ENCODE measurements at places on chromosomes 7 and 10.

GRCh38 chr7:40722242-40722641 is 587.4 kb downstream of the SUGCT start:
- no peak for DNase-seq

DNA sequence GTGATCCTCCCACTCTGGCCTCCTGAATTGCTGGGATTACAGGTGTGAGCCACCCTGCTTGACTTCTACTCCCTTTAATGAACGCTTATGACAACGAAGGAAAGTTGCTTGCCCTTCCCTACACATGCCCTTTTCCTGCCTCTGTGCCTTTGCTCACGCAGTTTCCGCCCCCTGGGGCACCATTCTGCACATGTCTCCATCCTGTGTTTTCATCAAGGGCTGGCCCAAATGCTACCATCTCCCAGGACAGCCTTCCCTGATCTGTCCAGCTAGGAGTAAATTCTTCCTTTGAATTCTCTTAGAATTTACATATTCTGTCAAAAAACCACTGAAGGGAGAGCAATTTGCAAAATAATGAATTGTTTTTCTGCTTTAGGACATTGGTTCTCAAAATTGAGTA is 50.0 kb upstream of the KMT2C start:
- no peak for DNase-seq

DNA sequence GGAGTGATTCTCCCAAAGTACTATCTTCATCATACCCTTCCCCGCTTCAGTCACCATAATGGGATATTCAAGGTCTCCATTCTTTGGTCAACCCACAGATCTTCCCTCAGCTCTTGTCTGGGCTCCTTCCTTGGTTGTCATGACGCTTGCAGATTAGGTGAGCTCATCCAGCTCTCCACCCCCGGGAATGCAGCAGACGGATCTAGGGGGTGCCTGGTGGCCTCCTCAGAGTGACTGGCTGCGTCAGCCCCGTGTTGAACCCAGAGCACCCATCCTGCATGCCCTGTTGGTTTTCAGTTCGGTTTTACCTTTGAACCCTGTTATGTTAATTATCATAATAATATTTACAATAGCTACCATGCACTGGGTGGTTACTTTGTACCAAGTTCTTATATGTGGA is 6.4 kb downstream of the NEURL1 start:
- DNase-seq = no peak

- no peak for DNase-seq
Observed at GRCh38 chr7:5590596-5591277, 167.1 kb upstream of the TNRC18 start.

DNA sequence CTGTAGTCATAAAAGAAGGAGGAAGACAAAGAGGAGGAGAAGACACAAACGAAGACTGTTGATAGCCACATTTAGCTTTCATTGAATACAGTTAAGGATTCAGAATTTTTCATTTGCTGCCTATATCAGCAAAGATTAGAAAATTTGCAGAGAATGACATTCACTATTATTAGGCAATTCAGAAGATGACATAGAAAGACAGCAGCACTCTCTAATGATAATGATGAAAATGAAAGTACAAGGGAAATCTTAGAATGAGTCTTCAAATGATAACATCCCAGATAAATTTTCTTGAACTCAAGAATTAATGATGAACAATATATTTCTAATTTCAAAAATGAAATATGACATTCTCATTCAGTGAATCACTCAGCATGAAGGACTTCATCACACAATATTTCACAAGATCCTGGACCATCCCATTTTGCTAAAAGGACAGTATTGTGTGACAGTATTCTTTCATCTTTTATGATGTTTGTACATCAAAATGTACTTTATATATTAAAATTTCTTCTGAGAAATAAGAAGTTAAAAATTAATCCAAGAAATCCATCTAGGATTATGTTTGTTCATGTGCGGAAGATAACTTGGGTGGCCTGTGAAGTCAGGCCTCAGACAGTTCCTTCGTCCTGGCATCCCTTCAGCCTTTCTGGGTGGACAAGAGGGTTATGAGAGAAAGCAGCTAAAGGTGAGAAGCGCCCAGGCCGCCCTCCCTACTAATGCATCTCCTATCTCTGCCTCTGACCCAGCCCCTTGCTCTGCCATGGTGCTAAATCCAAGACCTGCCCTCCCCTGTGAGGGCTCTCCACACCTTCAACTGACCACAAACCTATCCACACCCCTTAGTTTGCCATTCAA is 47.4 kb upstream of the CAMK2B start:
- no peak for DNase-seq

- DNase-seq = no peak
Observed at GRCh38 chr7:80307227-80307856, 172.7 kb downstream of the GNAI1 start.

DNA sequence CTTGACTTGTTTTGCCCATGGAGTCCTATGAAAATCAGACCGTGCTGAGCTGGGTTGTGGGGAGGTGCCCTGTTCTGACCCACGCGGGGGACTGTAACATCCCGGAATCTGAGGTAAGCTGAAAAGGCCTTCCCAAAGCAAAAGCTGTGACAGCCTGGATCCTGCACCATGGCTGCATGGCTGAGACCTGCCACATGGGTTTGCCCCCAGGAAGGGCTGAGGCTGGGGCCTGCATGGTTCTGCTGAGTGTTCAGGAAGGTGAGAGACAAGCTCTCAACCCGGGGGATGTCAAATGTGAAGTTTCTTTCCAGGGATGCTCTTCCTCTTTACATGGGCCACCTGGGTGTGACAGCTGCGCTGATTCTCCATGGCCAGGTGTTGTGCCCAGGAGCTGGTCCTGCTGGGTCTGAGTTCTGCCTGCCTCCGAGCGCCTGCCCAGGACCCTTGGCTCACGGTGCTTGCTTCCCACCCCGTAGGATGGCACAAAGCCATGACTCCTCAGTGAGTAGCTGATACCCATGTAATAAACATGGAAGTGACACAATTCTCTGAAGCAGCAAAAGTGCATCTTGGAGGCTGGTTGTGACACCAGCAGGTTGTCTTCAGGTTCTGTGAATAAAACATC is 58.3 kb downstream of the VIPR2 start:
- DNase-seq = no peak

- DNase-seq = no peak
Observed at GRCh38 chr7:9937944-9938631, 1035.6 kb upstream of the PHF14 start.

- peak; percentile 71 for DNase-seq
Observed at GRCh38 chr10:79608505-79609375, 2.0 kb upstream of the SFTPA1 start.

DNA sequence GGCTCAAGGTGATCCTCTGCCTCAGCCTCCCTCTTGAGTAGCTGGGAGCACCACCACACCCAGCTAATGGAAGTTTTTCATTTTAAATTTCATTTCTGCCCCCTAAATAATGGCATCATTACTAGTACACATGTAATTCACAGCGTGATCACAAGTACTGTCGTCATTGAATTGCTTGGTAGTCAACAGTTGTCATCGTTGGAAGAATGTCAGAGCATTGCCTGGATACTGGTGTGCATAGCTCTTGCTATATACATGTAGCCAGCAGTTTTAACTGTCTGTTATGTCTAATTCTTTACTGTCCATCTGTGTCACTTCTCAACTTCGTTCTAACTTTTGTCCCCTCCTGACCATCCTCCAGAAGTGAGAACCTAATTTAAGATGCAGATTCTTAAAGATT is 62.1 kb downstream of the CRPPA start:
- no peak for DNase-seq

DNA sequence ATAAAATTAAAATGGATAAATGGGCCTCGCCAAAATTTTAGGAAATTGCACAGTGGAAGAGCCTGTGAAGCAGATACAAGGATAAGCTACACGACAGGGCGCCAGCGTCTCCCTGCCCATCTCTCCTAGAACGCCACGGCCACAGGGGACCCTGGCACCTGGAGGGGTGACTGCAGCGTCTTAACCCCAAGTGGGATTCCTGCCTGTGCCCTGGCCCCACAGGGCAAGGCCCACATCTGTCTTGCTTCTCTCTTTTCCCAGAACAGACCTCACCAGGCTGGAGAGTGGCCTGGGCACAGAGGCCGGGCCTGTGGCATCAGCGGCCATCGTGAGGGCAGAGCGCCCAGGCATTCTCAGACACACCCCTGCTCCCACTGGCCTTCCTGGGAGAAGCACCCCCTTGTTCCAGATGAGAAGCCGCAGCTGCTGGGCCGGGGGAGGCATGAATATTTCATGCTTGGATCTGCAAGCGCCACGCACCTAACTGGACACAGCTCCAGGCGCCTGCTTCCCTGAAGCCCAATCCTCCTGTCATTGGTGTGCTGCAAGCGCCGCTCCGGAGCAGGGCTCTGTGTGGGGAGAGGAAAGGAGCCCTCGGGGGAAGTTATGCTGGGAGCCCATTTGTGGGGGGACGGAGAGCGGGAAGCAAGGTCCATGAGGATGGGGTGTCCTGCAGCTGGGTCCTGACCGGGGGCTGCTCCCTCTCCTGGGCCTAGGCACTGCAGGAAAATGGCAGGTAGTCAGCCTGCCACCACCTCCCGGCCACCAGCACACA is 153.5 kb downstream of the ELFN1 start:
- no peak for DNase-seq

Data from activated CD4-positive, alpha-beta T cell treated with anti-CD3 and anti-CD28 coated beads for 48 hours (primary cell).